ENCODE measurements at places on chromosomes 16 and 17.

DNA sequence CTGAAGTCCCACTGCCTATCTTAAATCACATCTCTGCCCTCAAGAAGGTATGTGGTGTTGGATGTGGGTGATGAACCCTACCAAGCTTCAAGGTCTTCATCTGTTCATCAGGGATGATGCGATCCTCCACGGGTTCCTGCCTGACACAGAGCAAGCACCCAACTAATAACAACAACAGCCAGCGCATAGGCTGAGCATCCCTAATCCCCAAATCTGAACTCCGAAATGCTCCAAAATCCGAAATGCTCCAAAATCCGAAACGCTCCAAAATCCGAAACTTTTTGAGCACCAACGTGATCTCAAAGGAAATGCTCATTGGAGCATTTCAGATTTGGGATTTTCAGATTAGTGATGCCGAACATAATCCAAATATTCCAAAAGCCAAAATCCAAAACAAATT is 238.9 kb upstream of the SDK2 start:
- no peak for DNase-seq

DNA sequence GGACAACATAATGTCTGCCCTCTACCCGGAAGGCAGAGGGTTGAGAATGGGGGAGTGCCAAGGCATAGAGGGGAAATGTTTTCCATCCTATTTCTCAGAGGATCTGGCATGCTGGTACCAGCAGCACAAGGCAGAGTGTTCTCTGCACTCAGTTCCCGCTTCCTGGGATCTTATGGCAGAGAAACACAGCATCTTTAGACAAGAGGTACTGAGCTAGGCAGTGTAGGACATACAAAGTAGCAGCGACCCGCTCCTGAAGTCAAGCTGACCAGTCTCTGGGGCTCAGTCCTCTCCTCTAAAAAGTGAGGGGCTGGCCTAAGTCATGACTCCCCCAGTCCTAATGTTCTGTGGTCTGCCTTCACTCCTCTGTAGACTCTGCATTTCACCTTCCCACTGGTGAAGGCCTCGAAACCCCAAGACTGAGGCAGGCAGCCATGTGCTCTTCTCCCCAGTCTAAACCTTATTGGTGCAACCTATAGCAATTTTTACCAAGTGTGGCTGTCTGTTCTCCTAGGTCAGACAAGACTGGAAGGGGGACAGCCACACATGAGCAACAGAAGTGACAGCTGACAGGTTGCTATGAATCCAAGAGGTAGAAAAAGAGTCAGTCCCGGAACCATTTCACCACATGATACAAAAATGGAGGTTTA is 11.3 kb upstream of the TSPOAP1 start:
- DNase-seq, result peak; percentile 42

- no peak for DNase-seq
Measured at GRCh38 chr17:76122431-76123190, 18.4 kb downstream of the FOXJ1 start.

- no peak for DNase-seq
Measured at GRCh38 chr17:38742411-38743308, 5.5 kb downstream of the PCGF2 start.

- no peak for DNase-seq
Measured at GRCh38 chr17:14305785-14306496, 5.1 kb downstream of the HS3ST3B1 start.

GRCh38 chr17:71522383-71522782 is 598.4 kb upstream of the SOX9 start:
- no peak for DNase-seq

DNA sequence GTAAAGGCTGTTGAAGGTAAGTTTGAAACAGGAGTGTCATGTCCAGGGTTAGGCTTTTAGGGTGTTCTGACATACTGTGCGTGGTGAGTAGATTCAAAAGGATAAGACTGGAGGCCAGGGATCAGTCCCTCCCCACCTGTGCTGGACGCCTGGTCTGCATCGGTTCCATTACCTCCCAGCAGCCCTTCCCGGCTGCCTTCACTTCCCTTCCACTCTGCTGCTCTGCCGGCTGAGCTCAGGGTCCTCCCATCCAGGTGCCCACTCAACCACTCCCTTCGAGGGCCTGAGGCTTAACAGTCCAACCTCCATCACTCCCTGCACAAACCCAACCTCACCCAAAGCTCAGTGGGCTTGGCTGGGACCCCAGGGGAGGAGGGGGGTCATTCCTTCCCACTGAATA is 4.1 kb upstream of the SLC5A10 start:
- DNase-seq, result no peak

- DNase-seq, result no peak
Measured at GRCh38 chr16:82738699-82739098, 111.9 kb downstream of the CDH13 start.

GRCh38 chr16:88923926-88924833 is 52.8 kb downstream of the CBFA2T3 start:
- no peak for DNase-seq

- no peak for DNase-seq
Measured at GRCh38 chr17:78374631-78375274, 3.7 kb upstream of the PGS1 start.

Measured in activated T-cell treated with anti-CD3 and anti-CD28 coated beads, Interleukin-2, amount 50 U/mL, for 1 hour (primary cell).